ENCODE measurements at places on chromosomes 1 and 21. TPM values are rescaled to one million over a fixed set of nuclear protein-coding genes. Genes with fewer than 3 reads are reported as not detected.

The OR2L3 gene
- not detected for total RNA-seq

The TMEM52 gene
- total RNA-seq = 0.69 TPM

The RNU1-2 gene
- not detected for total RNA-seq

DNA sequence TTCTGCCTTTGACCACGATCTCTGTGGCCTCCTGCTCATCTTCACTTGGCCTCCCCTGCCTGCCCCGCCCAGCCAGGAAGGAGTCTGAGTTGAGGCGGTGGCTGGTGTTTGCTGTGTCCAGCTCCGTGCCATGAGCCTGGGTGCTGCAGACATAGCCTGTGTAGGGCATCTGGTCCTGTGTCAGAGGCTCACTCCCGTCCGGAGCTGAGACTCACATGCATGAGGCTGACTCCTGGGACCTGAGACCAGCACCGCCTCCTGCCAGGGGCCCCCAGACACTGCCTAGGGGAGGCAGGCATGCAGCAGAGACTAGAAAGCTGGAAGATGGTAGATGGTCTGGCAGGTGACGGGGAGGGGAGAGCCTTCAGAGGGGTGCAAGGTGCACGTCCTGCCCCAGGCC, 52.2 kb upstream of the TTC34 start:
- DNase-seq = no peak

- no peak for DNase-seq
These were observed 39.3 kb downstream of the CDKN2C start for GRCh38 chr1:51009381-51009780.

DNA sequence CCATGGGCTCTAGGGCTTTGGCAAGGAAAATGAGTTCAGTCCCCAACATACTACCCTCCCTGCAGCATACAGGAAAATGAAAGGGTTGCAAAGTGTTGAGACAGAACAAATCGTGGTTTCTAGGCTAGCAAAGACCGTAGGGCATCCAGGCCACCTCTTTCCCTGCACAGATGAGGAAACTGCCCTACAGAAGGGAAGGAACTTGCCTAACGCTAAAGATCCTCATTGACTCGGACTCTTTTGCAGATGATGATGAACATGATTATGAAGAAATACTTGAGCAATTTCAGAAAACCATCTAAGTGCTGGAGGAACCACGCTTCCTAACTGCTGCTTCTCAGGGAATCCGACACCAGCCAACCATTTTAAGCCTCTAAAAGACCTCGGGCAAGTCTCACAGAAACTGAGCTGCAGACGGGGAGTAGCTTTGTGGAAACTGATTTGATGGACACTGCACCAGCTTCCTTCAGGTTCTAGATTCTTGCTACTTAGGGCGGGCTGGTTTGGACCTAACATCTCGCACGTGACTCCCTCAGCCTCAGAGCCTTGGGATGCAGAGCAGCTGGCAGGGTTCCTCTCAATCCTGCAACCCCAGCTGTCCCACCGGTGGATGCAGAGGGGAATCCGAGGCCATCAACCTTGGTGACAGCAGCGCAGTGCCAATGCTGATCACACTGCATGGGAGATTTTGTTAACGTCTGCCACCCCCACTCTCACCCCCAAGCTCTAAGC, 13.4 kb downstream of the THEMIS2 start:
- no peak for DNase-seq

DNA sequence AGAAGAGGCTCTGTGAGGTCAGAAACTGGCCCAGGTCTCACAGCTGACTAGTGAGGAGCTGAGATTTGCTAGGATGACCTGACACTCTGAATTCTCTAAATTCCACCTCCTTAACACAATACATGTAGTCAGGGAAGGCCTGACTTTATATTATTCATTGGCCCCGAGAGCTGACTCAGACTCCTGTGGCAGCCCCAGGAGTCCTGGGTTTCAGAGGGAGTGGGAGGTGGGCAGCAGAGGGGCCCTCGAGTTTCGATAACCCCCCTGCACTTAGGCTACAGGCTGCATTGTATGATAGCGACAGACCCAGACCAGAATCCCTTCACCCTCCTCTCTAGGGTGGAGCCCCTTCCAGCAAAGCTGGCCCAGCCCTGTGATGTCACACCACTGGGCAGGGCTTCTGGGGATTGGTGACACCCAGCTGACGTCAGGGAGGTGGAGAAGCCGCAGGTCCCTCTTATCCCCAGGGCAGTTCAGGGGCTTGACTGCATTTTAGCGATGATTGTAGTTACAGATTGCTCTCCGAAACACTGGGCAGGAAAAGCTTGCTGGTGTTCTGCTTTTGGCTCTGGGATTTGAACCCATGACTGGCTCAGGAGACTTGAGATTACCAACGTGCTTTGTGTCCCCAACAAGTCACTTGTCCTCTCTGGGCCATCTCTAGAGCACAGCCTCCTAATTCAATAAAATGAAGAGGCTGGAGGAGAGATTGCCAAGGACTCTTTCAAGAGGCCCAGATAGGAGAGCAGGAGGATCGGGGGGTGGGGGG, 17.0 kb upstream of the GPR37L1 start:
- peak; percentile 32 for DNase-seq

The CRABP2 gene
- total RNA-seq = 6.0 TPM

DNA sequence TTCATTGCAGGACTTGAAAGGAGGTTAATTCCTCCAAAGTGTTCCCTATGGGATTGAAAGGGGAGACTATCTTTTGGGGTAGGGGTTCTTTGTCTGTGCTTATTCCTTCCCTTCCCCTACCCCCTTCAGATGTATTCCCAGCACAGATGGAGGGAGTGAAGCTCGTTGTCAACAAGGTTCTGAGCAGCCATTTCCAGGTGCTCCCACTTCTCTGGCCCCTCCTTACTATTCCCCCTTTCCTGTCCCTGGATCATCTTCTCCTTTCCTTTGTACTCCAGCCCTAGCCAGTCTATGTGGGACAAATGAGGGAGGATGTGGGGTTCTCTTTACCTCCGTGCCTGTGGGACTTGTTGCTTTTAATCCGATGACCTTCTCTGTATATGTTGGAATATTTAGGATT, 899 bp downstream of the TOMM40L start:
- DNase-seq = no peak

The GNG4 gene
- 2.0 TPM for total RNA-seq

- no peak for DNase-seq
These were observed 7.2 kb downstream of the GORAB start for GRCh38 chr1:170539154-170539553.

The ATP1A4 gene
- total RNA-seq = not detected

DNA sequence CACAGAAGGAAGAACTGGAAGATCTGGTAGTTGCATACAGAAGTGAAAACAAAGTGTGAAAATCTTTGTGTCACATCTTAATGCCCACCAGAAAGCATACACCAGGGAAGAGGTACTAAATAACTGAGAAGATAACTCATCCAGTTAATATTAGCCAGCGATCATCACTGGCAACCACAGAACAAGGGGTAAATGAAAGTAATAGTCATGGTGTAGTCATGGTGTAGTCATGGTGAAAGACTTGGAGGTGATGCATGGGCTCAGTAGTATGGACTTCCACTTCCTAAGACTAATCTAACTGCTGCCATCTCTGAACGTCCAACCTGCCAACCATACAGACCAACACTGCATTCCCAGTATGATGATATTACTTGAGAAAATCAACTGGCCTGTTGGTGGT, 481.2 kb upstream of the NR5A2 start:
- peak; percentile 73 for DNase-seq

The CFHR3 gene
- total RNA-seq = 0.20 TPM

DNA sequence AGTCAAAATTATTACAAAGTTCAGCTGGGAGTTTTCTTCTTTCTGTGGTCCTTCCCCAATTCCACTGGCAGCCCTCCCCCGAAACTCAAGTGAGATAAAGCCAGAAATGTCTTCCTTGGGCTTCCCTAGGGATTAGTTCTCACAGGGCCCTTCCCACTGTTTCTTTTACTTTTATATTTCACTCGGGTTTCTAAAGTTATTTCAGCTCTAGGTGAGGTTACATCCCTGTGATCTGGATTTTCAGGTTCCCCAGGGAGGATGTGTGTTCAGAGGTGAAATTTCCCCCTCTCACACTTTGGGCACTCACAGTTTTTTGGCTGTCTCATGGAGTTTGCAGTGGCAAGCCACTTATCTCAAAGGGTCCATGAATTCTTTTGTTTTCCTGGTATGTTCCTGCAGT, 77.3 kb downstream of the DRAM2 start:
- no peak for DNase-seq

The TDRD5 gene
- not detected for total RNA-seq

- peak; percentile 78 for DNase-seq
These were observed 182.2 kb downstream of the DHRS3 start for GRCh38 chr1:12435639-12436344.

DNA sequence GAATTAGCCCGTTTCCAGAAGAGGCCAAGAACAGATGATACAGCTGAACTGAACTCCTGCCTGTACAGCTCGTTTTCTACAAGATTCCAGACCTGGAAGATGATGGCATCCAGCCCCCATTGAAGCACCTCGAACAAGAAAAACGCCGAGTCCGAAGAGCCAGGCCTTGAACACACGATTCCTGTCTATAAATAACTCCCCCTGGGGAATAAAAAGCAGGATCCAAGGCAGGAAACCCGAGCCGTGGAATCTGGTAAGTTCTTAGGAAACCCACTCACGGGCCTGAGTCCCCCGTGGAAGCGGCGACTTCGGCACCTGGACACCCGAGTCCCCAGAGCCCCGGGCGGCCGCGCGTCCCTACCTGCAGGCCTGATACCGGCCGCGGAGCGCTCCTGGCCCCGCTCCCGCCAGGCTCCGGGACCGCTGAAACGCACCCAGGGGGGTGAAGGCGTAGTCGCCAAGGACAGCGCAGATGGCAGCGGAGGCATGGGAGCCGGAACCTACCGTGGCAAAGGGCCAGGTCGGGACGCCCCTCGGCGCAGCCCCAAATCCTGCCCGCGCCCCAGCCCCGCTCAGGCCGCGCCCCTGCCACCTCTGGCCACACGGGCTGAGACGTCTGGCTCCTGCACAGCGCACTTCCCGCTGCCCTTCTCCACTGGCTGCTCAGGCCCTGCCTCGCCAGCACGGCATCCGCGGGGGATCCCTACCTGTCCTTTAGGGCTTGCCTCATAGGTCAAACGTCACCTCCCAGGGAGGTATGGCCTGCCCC, 14.0 kb upstream of the HLCS start:
- DNase-seq = no peak

DNA sequence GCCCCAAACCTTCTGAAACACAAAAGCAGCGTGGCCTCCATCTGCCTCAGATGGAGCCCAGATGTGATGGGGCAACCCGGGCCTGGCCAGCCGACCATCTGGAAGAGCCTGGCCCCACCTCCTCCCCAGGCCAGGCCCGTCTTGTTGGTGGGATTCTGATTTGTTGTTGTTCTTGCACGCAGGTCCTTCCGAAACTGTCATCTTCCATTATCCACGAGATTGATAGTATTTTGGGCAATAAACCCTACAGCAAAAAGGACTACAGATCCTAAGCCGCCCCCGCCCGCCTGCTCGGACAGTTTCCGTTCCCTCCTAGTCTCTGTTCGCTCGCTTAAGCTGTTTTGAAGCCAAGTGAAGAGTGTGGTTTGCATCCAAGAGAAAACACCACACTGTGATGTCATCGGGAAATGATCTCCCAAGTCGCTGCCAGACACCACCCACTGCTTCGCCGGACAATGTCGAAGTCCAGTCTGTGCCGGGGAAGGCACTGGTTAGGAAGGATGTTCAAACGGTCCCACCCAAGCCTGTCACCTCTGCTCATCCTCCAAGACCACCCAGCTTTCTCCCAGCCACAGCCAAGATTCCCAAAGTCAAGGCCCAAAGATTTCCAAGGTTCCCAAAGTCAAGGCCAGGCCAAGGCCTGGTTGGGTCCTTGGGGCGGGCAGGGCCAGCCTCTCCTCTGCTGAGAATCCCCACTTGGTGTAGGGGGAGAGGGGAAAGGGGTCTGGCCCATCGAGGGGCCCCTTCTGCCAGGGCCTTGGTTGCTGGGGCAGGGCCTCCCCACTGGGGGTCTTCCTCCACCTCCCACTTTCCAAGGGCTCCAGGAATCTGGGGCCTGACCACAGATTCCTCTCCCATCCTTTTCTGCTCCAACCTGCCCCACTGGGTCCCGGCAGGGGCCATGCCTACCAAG, 52.9 kb downstream of the KCNAB2 start:
- DNase-seq = no peak

DNA sequence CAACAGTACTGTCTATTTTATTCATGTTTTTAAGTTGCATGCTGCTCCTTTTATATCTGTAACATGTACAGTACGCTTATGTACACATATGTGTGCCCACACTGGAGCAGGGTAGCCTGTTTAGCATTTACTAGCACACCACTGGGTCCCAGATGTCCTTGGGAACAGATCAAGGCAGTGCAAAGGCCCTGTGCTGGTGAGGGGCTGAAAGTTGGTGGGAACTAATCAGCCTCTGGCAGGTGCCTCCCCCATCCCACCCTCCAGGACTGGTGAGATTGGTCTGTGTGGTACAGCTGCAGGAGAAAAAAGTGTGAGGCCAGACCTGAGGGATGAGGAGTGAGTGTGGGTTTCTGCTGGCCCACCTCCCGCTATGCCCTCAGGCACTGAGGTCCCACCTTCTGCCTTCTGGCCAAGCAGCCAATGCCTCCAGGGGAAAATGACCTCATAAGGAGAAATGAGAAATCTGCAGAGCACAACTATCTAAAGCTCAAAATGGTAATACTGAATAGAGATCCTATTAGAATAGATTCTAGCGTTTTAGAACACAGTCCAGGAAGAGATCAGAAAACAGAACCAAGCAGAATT, 58.9 kb downstream of the POFUT2 start:
- no peak for DNase-seq

DNA sequence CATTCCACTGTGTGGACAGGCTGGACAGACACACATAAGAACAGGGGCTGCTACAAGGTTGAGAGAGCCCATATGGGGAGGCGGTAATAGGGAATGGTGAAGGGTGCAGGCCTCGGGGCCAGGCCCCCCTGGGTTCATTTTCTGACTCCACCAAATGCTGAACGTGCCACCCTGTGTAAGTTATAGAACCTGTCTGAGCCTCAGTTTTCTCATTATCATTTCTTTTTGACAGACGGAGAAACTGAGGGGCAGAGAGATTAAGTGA, 569.5 kb downstream of the PTPRU start:
- DNase-seq = no peak

The AJAP1 gene
- 26.4 TPM for total RNA-seq

The LCE2A gene
- total RNA-seq = 3.0 TPM

DNA sequence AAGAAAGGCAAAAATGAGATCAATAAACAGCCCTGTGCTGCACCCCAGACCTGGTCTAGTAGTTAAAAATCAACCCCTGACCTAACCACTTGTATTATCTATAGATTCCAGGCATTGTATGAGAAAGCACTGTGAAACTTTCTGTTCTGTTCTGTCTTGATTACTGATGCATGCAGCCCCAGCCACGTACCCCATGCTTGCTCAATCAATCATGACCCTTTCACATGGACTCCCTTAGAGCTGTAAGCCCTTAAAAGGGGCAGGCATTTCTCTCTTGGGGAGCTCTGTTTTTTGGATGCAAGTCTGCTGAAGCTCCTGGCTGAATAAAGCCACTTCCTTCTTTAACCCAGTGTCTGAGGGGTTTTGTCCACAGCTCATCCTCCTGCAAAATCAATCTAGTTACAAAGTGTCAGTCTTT, 24.2 kb upstream of the CD34 start:
- DNase-seq = no peak

The CFHR4 gene
- not detected for total RNA-seq

The ANGPTL3 gene
- total RNA-seq = not detected

The CCDC17 gene
- total RNA-seq = 0.94 TPM
